Right cardiac atrium (tissue), 5 donors: ENCODE measurements at places on chromosomes 7 and 10. TPM values are rescaled to one million over a fixed set of nuclear protein-coding genes. Genes with fewer than 3 reads are reported as not detected.
A peak's percentile ranks its signal among the peaks of the same experiment; 100 is the strongest.

The HOXA4 gene
- polyA plus RNA-seq = 3.3 TPM

DNA sequence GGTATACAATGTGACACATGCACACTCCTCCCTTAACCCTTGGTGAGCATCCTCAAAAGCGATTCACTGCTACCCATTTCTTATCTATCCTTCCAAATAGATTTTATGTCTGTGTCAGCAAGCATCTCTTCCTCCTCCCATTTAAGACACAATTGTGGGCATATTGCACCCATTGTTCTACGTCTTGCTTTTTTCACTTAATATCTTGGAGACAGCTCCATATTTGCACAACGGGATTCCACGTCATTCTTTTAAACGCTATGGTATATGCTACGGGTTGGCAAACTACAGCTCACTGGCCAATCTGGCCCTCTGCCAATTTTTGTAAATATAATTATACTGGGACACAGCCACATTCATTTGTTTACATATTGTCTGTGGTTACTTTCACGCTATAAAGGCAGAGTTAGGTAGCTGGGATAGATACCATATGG lies 88.6 kb downstream of the RNF216 start:
- no peak for DNase-seq

GRCh38 chr7:112990624-112991023 lies 96.0 kb downstream of the GPR85 start:
- DNase-seq = no peak

DNA sequence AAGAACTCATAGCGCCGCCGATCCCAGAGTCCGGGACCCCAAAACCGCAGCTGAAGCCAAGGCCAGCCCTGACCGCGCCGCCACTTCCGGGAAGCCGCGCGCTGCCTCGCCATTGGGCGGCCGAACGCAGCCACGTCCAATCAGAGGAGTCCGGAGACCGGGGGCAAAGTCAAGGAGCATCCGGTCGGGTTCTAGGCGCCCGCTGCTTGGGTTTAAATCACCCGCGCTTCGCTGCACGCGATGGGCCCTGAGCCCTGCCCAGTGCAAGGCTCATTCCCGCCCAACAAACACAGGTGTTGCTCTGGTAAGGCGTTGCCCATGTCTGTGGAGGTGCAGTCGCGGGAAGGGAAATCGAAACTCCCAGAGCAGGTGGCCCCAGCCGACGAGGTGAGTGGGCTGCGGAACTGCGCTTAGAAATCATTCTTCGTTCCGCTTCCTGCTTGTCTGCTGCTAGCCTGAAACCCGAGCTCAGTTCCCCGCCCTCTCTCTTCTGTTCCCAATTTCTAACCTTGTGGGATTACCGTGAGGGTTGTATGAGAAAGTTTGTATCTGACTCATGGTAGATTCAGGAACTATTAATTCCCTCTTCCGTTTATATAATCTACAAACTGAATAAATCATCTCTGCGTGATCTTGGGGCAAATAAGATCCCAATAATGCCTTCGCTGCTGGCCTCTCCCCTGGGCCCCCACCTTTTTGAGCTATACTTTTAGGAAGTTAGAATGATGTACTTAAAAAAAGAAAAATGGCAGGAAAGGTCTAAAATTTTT lies at the start of gene DCLRE1C:
DCLRE1C (minus strand) TSS at position 96 of the 770 bp plus-strand sequence; CDS start at position 10, 86 bp downstream.
- DNase-seq = peak; percentile 96

GRCh38 chr10:78894089-78894840 lies 174.5 kb upstream of the ZMIZ1 start:
- no peak for DNase-seq

- DNase-seq = no peak
Observed at GRCh38 chr10:48938281-48938680, 1.4 kb downstream of the LRRC18 start.

DNA sequence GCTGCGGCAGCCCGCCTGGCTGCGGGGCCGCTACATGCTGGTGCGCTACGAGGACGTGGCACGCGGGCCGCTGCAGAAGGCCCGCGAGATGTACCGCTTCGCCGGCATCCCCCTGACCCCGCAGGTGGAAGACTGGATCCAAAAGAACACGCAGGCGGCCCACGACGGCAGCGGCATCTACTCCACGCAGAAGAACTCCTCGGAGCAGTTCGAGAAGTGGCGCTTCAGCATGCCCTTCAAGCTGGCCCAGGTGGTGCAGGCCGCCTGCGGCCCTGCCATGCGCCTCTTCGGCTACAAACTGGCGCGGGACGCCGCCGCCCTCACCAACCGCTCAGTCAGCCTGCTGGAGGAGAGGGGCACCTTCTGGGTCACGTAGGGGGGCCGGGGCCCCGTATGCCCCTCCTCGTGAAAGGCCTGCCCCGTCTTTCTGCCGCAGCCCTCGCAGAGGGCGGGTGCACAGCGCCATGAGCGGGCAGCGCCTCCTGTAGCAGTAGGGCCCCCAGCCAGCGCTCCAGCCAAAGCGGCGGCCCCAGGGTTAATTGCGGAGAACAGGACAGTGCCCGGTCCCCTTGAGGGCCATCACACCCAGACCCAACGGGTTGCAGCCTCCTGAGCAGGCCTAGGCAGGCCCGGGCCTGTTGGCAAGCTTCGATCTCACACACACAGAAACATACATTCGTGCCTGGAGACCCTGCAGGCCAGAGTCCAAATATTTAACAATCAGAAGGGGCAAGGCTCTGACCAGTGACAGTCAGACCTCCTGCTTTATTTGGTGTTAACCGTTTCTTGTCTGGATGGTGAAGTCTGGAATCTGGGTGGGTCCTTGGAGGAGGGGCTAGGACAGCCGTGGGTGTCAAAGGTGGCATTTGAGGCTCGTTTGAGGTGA lies 44.1 kb downstream of the CHST3 start:
- DNase-seq = peak; percentile 73

The GPR85 gene
- 4.4 TPM for polyA plus RNA-seq

- DNase-seq = no peak
Observed at GRCh38 chr7:158824028-158824427, 5.3 kb downstream of the ESYT2 start.

- no peak for DNase-seq
Observed at GRCh38 chr10:22049635-22050034, 46.1 kb upstream of the DNAJC1 start.

GRCh38 chr7:70602117-70602516 lies 529.8 kb upstream of the GALNT17 start:
- DNase-seq = no peak

GRCh38 chr10:69124563-69125268 lies 738 bp downstream of the VPS26A start:
- no peak for DNase-seq

The SH2D4B gene
- polyA plus RNA-seq = not detected

GRCh38 chr7:55513868-55514267 lies 58.4 kb downstream of the VOPP1 start:
- DNase-seq = no peak

DNA sequence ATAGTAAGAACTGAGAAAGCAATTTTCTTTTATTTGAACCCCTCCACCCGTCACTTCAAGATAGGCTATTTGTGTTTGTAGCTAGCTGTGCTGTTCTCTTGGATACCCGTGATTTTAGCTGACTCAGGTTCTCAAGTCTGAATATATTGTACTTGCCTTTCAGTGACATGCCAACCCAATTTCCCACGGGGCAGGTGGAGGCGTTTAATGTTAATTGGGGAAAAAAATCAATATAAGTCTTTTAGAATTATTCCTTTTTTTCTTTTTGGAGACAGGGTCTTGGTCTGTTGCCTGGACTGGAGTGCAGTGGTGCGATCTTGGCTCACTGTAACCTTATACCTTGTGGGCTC lies 36.4 kb downstream of the ZRANB1 start:
- DNase-seq = no peak

The TMEM72 gene
- 0.14 TPM for polyA plus RNA-seq

DNA sequence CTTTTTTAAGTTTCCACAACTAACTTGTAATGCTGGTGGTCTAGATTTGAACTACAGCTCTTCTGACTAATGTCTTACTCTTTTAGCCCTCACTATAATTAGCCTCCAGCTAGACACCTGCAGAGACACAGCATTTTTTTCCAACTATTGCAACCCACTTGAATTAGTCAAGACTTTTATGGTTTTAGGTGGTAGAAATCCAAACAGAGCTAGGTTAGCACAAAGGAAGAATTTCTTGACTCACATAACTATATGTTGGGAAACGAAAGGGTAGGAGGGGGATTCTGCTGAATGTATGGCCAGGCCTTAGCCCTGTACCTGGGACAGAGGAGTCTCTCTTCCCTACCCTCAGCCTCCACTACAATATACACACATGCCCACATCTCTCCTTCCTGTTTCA lies 586.1 kb downstream of the INHBA start:
- no peak for DNase-seq

The KLHDC10 gene
- polyA plus RNA-seq = 8.6 TPM

DNA sequence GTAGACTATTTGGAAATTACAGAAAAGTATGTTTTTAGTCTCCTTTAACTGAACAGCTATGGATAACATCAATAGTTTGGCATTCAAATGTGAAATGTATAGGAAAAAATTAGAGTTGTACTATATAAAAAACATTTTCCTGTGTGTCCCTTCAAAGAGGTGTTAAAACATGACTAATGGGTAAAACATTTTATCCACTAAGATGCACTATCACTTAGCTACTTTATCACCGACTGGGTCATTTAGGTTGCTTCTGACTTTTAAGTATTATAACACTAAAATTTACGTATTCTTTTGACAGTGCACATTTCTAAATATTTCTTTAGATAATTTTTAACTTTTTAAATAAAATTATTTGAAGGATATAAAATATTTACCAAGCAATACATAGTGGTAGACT lies 77.6 kb downstream of the UBE2H start:
- no peak for DNase-seq

DNA sequence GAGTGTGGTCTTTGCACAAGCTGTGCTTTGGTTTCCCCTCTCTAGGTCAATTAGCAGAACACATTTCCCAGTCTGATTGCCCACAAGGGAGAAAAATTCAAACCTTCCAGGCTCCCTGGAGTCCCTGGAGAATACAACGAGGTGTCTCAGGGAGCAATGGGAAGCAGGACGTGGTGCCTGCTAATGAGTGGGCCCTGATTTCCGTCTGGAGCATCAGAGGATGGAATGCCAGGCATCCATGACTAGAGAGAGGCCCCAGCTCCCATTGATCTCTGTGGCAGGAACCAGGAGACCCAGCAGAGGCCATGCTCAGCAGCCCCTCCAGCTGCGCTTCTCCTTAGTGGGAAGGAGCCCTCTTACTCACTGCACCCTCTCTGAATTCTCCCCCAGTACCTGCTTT lies 33.2 kb upstream of the TLX1 start:
- no peak for DNase-seq

DNA sequence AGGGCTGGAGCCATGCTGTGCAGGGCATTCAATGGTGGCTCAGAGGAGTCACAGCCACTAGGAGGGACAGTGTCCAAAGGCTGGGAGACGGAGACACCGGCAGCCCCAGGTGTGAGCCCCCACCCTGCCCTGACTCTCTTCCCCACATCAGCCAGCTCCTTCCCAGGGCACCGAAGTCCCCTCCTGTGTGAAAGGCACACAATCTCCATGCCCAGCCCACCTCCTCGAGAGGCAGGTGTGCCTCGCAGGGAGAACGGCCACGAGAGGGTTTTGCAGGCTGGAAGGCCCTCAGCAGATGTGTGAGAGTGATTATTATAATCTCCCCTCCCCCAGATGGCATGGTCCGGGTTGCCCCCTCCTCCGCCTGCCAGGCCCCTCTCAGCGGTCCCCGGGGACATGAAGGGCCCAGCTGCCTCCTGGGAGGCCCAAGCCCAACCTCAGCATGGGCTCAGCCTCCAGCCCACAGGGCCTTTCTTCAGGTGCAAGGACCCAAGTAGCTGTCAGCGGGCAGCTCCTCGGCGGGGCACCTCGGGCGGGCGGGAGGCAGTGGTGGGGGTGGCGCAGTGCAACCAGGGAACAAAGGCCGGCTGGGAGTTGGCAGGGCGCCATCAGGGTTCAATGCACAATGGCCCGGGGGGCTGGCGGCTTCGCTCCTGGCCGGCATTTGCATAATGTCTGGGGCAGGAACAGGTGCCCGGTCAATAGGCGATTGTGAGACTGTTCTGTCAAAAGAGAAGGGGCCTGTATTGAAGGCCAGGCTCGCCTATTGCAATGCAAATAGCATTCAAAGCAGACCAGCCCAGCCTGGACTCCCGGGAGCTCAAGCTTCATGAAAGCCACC lies 155.3 kb upstream of the ZMIZ1 start:
- DNase-seq = peak; percentile 71

The PNLIPRP3 gene
- not detected for polyA plus RNA-seq

DNA sequence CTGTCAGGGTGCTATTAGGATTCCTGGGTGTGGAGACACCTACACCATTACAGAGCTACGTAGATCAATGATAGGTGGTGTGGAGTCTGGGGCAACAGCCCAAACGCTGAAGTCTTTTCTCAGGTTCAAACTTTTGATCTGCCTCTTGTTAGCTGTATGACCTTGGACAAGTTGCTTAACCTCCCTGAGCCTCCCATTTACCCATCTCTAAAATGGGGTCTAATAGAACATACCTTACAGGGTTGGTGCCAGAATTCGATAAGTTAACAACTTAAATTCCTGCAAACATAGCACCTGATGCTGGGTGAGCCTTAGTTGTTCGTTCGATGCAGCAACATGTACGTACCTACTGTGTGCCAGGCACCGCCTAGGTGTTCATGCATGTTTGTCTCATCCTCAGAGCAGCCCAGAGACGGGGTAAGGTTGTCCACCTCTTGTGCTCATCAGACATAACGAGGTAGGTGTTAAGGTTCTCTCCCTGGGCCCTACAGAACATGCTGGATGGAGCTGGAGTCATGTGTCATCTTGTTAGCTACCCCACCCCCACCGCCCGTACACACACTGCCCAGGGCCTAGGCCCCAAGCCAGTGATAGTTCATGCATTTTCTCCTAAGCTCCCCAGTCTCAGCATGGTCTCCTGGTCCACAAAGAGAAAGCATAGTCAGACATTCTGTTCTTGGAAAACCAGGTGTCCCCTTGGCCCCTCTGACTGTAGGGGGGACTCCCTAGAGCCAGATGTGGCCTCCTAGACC lies 41.0 kb upstream of the SLC29A3 start:
- DNase-seq = no peak

The CXCL12 gene
- polyA plus RNA-seq = 104 TPM
